PC-3 (cell line): ENCODE measurements at places on chromosomes 11 and 22.

DNA sequence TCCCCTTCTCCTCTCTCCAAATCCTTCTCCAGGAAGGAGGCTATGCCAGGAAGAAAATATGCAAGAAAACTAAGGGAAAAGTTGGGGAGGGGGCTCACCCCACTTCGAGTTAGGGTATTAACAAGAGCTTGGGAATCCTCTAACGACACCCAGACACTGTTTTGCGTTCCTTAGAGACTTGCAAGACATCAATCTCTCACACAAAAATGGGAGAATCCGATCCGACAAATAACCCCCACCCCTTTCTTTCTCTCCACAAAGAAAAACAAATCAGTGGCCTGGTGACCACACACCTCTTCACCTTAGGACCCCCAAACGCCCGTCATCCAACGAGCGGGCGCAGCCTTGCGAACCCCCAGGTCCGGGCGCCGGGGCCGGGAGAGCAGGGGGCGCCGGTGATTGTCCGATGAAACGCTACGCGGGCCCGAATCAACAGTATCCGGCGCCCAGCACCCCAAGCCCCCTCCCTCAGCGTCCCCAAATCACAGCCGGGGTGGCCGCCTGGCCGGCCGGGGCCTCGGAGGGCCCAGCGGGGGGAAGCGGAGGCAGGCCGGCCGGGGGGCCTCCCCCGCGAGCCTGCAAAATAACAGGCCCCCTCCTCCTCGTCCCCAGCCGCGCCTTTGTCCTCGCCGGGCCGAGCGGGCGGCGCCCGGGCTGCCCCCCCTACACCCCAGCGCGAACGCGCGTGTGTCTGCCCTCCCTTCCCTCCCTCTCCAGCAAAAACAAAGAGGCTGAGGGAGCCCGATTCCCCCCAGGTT, 690 bp downstream of the CSNK1E start:
- DNase-seq = no peak

GRCh38 chr22:31681349-31682345, 19.6 kb upstream of the PISD start:
- DNase-seq = no peak

DNA sequence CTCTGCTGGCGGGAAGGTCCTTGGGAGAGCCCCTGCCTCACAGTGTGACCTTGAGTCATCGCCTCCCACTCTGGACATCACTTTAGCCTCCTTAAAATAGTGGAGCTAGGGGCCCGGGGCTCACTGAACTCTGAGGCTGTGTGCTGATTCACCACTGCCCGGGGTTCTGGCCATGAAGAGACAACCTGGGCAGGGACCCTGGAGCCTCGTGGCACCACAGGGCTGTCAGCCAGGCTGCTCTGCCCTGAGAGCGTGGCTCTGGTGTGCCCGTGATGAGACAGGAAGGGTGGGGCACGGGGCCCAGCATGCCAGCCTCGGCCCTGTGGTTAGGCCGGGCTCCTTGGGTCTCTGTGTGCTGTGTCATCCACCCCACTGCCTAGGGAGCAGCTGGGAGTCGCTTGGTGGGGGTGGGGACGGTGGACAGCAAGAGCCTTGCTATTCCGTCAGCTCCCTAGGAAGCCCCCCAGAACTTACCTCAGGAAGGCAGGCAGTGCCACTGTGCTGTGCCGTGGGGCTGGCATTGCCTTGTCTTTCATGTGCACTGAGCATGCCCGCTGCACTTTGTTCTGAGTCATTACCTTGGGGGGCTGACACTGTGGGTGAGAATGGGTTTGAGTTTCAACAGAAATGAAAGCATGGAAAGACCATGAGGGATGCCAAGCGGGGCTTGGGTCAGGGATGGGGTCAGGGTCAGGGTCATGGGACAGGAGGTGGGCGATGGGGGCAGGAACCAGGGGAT, 31.7 kb downstream of the TPCN2 start:
- peak; percentile 93 for DNase-seq

- DNase-seq = no peak
Measured at GRCh38 chr22:38652859-38653258, 3.3 kb downstream of the FAM227A start.

DNA sequence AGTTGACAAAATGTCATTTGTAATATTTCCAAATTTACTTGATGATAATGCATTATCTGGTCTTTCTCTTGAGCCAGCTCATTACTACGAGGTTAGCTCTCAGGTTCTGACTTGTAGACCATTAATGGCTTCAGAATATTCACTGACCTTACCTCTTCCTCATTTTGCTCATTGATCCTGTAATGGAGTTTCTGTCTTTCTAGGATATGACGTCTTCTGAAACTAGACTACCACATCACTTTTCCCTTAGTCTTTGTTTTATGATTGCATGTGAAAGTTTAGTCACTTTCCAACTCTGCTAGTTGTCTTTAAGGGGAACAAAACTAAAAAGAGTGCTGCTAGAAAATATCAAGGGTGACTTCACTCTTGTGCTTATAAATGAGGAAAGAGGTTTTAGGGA, 697.6 kb downstream of the JRKL start:
- DNase-seq = no peak

GRCh38 chr11:9219572-9219971, 45.6 kb downstream of the DENND5A start:
- no peak for DNase-seq

- no peak for DNase-seq
Measured at GRCh38 chr11:43138621-43139140, 173.1 kb upstream of the API5 start.

- no peak for DNase-seq
Measured at GRCh38 chr11:134226806-134227325, 2.4 kb downstream of the VPS26B start.

DNA sequence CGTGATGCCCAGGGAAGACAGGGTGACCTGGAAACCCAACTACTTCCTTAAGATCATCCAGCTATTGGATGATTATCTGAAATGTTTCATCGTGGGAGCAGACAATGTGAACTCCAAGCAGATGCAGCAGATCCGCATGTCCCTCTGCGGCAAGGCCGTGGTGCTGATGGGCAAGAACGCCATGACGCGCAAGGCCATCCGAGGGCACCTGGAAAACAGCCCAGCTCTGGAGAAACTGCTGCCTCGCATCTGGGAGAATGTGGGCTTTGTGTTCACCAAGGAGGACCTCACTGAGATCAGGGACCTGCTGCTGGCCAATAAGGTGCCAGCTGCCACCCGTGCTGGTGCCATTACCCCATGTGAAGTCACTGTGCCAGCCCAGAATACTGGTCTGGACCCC, 43.5 kb upstream of the DAGLA start:
- no peak for DNase-seq
